ENCODE measurements at places on chromosomes 13 and 19.
A peak's percentile ranks its signal among the peaks of the same experiment; 100 is the strongest.

GRCh38 chr19:45767410-45767880 is 1.6 kb downstream of the SIX5 start:
- no peak for DNase-seq

GRCh38 chr13:26531742-26532141 is 25.7 kb upstream of the WASF3 start:
- peak; percentile 79 for DNase-seq

- no peak for DNase-seq
Measured at GRCh38 chr19:12015015-12015752, 20.3 kb downstream of the ZNF433 start.

DNA sequence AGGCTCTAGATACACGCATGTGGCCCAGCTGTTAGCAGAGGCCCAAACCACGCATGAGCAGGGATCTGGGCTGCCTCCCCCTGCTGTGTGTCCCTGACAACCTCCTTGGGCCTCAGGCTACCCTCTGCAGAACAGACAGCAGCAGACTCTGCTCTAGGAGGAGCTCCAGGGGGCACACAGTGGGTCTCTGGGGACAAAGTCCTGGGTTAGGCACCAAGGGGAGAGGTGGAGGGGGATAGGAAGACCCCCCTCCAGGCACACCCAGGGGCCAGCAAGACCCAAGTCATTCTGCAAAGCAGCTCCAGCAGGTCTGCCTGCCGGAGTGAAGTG is 8.0 kb downstream of the TINCR start:
- DNase-seq: no peak
